ENCODE measurements at places on chromosomes 3 and 15.

GRCh38 chr3:115760716-115761115 lies 137.4 kb downstream of the GAP43 start:
- DNase-seq: no peak

- peak; percentile 41 for DNase-seq
Measured at GRCh38 chr3:138774529-138775253, 60.0 kb downstream of the PIK3CB start.

GRCh38 chr15:31200735-31201151 lies 99.2 kb upstream of the TRPM1 start:
- DNase-seq: peak; percentile 86

DNA sequence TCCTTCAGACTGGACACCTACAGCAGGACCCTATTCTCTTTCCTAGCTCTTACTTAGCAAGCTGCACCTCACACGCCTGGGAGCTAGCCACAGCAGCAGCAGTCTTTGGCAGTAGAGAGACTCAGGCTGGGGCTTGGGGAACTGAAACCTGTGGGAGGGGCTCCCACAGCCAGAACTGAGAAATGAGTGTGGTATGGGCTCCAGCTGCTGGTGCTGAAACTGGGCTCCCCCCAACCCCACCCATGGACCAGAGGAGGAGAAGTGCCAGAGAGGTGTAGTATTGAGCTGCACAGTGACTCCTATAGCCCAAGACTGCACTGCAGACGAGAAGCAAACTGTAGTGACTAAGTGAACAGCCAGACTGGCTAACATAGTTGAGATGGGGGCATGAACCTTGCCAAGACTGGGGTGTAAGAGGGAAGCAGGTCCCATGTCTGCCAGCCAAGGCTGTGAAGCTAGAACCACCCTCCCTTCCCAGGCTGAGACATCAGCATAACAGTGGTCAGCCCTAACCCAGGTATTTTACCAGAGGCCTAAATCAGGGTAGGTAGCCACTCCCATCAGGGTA lies 62.5 kb downstream of the MYO5A start:
- peak; percentile 16 for DNase-seq

DNA sequence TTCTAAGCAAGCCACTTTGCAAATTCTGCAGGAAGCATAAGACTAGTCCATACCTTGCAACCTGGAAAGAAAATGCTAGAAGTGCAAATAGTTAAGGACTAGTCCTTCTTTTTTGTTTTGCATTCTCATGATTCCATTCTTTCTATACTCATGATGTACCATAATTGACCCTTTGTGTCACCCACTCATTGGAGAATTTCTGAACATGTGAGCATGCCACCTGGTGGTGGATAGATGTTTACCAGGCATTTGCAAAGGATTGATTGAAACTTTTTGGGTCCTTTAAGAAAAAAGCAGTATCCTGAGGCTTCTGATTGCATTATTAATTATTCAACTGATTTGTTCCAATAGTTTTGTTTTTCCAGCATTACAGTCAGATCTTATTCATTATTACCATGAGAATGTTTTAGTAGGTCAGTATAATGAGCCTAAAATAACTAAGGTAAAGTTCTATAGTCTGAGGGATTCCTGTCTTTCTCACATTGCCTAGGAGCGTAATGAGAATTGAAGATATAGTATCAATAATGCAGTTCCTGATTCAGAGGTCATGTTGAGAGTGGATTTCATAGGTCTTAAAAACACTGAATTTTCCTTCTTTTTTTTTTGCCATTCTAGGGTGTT lies 20.2 kb upstream of the DIPK2A start:
- peak; percentile 46 for DNase-seq

- DNase-seq: no peak
Measured at GRCh38 chr3:114714237-114714636, 420.4 kb downstream of the TIGIT start.

GRCh38 chr15:89785774-89786140 lies 9.6 kb downstream of the MESP2 start:
- no peak for DNase-seq

DNA sequence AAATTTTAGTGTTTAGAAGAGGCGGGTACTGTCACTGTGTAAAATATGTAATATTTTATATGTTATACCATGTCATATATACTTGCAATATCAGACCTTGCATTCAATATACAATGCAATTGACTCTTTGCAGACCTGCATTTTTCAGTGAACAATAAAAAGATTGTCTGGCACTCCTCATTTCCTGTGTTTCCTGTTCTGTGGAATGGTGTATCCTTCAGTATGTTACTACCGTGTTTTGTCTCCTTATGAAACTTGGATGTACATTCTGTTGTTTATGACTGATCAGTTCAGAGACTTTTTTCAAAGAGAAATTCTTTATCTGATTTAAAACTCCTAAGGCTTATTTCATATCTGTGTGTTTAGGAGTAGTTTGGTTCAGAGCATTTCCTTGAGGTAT lies 31.5 kb downstream of the APH1B start:
- DNase-seq: no peak

DNA sequence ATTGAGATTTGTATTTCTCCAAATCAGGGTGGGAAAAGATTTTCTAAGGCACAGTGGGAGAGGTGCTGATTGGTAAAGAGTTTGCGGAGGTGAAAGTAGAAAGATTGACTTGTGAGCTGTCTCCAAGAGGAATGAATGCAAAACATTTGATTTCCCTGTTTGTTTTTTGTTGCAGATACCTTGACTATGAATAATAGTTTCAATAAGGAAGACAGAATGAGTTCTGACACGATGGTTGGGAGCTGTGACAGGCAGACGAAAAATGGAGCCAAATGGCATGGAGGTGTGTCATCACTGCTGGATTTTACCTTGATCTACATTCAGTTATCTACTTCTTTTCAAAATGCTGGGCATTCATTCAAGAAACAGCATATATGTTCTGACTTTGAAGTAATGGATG lies 145.1 kb downstream of the NFKBIZ start:
- DNase-seq: no peak

DNA sequence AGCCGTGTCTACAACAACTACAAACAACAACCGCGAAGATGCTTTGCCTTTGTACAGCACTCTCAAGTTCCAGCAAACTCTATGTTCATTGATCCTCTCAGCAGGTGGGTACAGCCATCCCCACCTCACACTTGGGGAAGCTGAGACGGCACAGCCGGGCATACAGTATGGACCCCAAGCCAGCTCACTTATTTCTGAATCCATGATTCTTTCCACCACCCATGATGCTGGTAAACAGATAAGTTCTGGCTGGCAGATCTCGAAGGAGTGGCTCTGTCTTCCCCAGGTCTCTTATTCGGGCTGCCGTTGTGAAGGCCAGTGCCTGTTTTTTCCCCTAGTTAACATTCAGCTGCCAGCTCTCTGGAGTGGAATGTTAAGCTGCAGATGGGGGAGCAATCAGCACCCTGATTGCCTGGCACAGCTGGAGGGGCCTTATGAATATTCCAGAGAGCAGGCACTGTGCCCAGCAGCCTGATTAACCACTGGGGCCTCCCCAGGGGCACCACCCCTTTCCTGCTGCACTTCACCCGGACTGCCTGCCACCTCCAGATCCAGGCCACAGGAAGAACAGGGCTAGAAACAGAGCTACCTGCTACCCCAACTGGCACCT lies 73.2 kb downstream of the CORO2B start:
- DNase-seq: no peak

- DNase-seq: no peak
Measured at GRCh38 chr3:144028798-144029411, 57.3 kb downstream of the DIPK2A start.

DNA sequence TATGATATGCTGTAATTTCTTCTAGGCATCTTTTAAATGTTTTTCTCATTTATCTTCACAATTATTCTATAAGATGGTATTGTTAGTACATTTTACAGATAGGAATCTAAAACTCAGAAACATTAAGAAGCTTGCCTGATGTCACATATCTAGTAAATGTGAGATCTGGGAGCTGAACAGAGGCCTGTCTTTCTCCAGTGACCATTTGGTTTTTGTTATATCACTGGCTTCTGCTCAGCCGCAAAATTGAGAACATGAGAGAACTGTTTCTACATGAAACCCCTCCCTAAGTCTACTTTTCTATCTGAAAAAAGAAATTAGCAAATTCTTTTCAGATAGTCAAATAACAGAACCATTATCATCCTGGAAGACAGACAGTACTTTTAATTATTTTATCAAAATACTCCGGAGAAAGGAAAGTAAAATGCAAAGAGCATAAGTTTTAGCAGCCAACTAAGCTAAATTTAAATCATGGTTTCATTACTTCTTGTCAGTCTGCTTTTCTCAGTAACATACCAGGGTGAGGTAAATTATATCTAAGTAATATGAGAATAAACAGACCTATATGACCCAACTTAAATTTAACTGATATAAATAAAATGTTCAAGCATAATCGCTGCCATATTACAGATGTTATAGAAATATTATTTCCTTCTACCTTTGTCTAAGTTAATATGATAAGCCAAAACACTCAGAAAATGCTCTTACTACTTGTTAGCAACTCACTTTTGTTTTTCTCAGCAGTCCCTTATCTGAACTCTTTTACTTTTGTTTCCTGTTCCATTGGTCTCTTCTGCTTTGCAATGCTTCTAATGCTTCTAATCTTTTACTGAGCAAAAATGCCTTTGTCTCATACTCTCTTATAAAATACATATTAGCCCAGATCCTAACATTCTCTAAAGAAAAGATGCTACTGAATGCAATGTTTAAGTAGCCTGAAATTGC lies 68.0 kb upstream of the MBNL1 start:
- no peak for DNase-seq

- DNase-seq: no peak
Measured at GRCh38 chr3:104920512-104920911, 446.2 kb upstream of the ALCAM start.

GRCh38 chr3:152391671-152392070 lies 122.9 kb downstream of the MBNL1 start:
- no peak for DNase-seq

DNA sequence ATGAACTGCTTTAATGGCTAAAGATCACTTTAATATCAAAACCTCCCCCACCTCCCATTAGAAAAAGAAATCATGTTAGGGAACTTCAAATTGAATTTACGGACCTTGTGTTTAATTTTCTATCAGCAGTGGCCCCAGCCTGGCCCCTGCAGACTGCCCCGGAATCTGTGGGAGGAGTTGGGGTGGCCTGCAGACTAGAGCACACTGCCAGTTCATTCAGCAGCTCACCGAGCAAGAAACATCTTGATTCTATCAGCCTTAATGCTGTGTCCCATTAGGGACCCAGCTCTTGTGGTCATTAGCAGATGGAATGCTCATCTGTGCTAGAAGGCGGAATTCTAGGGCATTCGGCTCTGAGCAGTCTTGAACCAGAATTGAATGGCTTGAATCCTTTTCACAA lies 54.2 kb downstream of the FLNB start:
- no peak for DNase-seq

- DNase-seq: no peak
Measured at GRCh38 chr3:78804251-78805037, 963.4 kb downstream of the ROBO1 start.

- no peak for DNase-seq
Measured at GRCh38 chr3:127902486-127902885, 12.5 kb upstream of the KBTBD12 start.

- no peak for DNase-seq
Measured at GRCh38 chr3:54994111-54994513, 66.3 kb upstream of the LRTM1 start.

DNA sequence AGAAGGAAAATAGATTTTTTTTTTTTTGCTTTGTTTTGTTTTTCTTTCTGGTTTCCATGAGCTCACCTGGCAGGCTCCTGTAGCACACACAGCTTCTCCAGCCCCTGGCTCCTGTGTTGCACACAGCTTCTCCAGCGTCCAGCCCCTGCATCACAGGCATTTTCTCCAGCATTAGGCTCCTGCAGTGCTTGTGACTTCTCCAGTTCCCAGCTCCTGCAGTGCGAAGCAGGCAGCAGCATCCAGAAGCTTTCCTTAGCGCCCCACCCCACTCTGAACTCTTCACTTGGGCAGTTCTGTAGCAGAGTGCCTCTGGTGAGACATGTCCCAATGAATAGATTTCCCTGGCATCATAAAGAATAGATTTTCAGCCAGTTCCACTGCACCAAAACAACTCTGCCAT lies 5.5 kb upstream of the CCDC39 start:
- no peak for DNase-seq

DNA sequence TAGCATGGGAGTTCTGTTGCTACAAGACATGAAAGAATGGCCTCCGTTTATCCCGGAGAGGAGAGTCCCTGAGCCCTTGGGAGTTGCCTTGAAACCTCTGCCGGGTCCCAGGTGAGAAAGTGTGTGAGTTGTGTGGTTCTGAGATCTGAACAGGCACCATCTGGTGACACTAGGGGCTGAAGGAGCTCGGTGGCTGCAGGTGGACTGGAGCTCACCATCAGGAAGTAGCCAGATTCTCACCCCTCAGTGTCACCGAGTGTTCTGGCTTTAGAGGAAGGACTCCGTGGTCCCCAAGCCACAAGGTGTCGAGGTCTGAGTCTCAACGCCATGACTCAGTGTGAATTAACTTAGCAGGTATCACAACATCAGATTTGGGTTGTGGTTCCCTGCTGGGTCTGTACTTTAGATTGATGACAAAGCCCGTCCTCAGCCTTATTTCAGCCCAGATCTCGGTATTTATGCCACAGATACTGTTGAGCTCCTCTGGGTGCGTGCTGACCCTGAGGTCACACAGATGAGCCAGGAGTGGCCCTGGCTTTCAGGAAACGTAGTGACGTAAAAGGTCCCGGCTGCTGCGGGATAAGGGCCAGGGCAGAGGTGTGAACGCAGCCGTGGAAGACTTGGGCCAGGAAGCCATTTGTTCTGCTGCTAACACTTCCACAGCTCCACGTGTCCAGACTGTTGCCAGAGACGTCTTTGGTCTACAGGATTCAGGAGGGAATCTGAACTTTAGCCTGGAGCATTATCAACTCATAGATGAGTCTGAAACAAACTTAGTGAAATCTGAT lies 54.4 kb downstream of the PGPEP1L start:
- DNase-seq: no peak

GRCh38 chr15:55372701-55373440 lies 35.3 kb downstream of the CCPG1 start:
- no peak for DNase-seq

DNA sequence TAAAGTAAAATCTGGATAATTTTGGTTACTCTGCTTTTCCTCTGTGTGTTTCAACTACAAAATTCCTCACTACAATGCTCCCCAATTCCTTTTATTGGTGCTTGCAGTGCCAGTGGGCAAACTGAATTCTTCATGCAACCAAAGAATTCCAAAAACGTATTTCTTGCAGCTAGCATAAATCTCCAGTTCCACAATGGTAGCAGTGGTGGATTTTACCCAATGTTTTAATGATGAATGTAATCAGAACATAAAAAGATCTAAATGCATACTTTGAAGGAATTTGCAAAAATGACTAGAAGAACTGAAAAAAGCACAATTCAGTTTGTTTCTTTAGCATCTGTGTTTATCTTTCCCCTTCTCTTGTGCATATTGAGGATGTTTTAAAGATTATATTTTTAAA lies 359.6 kb upstream of the TPRG1 start:
- no peak for DNase-seq

DNA sequence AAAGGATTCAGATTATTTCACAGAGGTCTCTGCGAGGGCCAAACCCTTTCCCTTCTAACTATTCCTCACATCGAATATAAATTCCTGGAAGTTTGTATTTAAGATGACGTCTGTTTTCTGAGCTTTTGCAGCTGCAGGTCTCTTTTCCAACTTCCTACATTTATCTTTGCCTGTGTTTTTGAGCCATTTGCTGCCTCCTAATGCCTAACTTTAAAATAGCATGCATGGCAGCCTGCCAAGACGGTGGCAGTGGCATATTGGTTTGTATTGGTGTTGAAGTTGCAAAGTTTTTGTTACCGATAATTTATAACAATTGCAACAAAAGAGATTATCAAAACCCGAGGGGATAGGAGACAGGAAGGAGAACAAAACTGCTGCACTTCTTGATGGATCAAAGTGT lies 187.1 kb upstream of the DNAJC19 start:
- DNase-seq: peak; percentile 21

GRCh38 chr3:118761291-118761606 lies 273.4 kb downstream of the IGSF11 start:
- no peak for DNase-seq
